ENCODE measurements at places on chromosomes 5 and 9. TPM values are rescaled to one million over a fixed set of nuclear protein-coding genes. Genes with fewer than 3 reads are reported as not detected.
A peak's percentile ranks its signal among the peaks of the same experiment; 100 is the strongest.

Gene C5
- 1.6 TPM for total RNA-seq

GRCh38 chr9:90180381-90180780 is 462.2 kb downstream of the DIRAS2 start:
- DNase-seq: no peak
- no peak overlapping the region for H3K27ac ChIP-seq
- H3K36me3 ChIP-seq: no peaks in the 10 kb centered on the region
- no peak overlapping the region for H3K4me3 ChIP-seq
- H3K4me1 ChIP-seq: no peaks in the 10 kb centered on the region

GRCh38 chr9:602716-603115 is 238.8 kb upstream of the DMRT1 start:
- no peaks in the 10 kb centered on the region for H3K27me3 ChIP-seq
- DNase-seq: no peak
- no peak overlapping the region for H3K27ac ChIP-seq
- H3K36me3 ChIP-seq: no peaks in the 10 kb centered on the region
- no peaks in the 10 kb centered on the region for H3K4me1 ChIP-seq
- H3K4me3 ChIP-seq: no peak overlapping the region

GRCh38 chr5:10856071-10856470 is 95.0 kb upstream of the DAP start:
- no peak overlapping the region for H3K27ac ChIP-seq
- H3K27me3 ChIP-seq: no peaks in the 10 kb centered on the region
- peaks cover 6% of the 10 kb centered on the region for H3K4me1 ChIP-seq
- no peak for DNase-seq
- no peaks in the 10 kb centered on the region for H3K36me3 ChIP-seq

GRCh38 chr9:21443849-21444625 is 3.8 kb downstream of the IFNA1 start:
- H3K4me1 ChIP-seq: no peaks in the 10 kb centered on the region
- DNase-seq: no peak
- no peaks in the 10 kb centered on the region for H3K27me3 ChIP-seq
- no peak overlapping the region for H3K4me3 ChIP-seq
- no peaks in the 10 kb centered on the region for H3K36me3 ChIP-seq
- H3K27ac ChIP-seq: no peak overlapping the region

DNA sequence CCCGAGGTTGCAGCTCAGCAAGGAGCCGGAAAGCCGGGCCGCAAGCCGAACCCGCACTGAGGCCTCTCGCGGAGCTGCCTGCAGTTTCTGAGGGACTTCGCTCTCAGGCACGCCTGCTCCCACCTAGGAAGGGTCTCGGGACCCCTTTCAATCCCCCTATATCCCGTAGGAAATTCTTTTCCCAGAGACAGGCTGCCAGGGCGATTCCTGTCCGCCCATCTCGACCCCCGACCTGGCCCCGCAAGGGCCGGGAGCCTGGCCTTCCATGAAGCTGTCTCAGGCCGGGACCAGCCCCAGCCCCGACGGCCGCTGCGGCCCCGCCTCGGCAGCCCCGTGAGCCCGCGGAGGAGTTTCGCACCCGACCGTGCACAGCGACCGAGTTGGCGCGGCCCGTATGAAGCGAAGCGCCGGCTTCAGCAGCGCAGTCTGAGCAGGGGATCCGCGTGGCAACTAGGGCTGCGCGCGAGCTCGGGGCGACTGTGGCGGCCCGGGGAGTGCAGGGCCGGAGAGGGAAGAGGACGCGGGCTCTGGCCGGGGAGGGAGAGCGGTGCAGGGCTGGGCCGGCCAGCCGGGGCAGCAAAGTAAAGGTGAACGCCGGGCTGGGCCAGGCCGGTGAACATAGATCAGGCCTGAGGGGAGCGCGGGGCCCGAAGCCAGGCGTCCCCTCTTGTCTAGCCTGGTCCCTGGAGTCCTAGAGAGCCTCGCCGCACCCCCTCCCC is 977 bp upstream of the PRDM12 start:
- DNase-seq: no peak
- H3K4me3 ChIP-seq: no peak overlapping the region
- H3K27ac ChIP-seq: no peak overlapping the region
- H3K27me3 ChIP-seq: peaks cover 2% of the 10 kb centered on the region

- no peaks in the 10 kb centered on the region for H3K27me3 ChIP-seq
- no peak for DNase-seq
- H3K4me1 ChIP-seq: no peaks in the 10 kb centered on the region
- H3K27ac ChIP-seq: no peak overlapping the region
- H3K36me3 ChIP-seq: no peaks in the 10 kb centered on the region
These were observed 20.2 kb downstream of the NIPSNAP3B start for GRCh38 chr9:104784098-104784497.

GRCh38 chr5:181217803-181218062 is 5.3 kb upstream of the TRIM41 start:
- no peak for DNase-seq
- H3K4me1 ChIP-seq: peaks cover 8% of the 10 kb centered on the region
- peak overlapping the region; percentile 65 for H3K4me3 ChIP-seq
- no peaks in the 10 kb centered on the region for H3K27me3 ChIP-seq
- peak overlapping the region; percentile 58 for H3K27ac ChIP-seq
- no peaks in the 10 kb centered on the region for H3K36me3 ChIP-seq

- H3K27ac ChIP-seq: no peak overlapping the region
- DNase-seq: peak; percentile 27
- no peaks in the 10 kb centered on the region for H3K4me1 ChIP-seq
- no peaks in the 10 kb centered on the region for H3K36me3 ChIP-seq
- H3K4me3 ChIP-seq: no peak overlapping the region
These were observed 124.4 kb downstream of the SSBP2 start for GRCh38 chr5:81626524-81626923.

GRCh38 chr9:99592834-99593574 is 228.7 kb upstream of the NR4A3 start:
- H3K4me3 ChIP-seq: no peak overlapping the region
- H3K27ac ChIP-seq: no peak overlapping the region
- H3K27me3 ChIP-seq: no peaks in the 10 kb centered on the region
- no peak for DNase-seq
- H3K4me1 ChIP-seq: no peaks in the 10 kb centered on the region
- no peaks in the 10 kb centered on the region for H3K36me3 ChIP-seq

All from Panc1 (cell line).